Kidney epithelial cell (primary cell): ENCODE measurements at places on chromosomes 3 and 15. TPM values are rescaled to one million over a fixed set of nuclear protein-coding genes. Genes with fewer than 3 reads are reported as not detected.

TPRA1 gene
- 92.3 and 95.2 TPM in 2 replicates for total RNA-seq

CADPS gene
- total RNA-seq: 0.08 and 0.48 TPM in 2 replicates

NR2F2 gene
- total RNA-seq: 19.1 and 22.9 TPM in 2 replicates

EPHB3 gene
- total RNA-seq: 1.0 and 1.5 TPM in 2 replicates

CPEB1 gene
- total RNA-seq: 3.8 and 5.5 TPM in 2 replicates

LRRC31 gene
- total RNA-seq: not detected in 2 replicates

CD200 gene
- total RNA-seq: 19.2 and 19.3 TPM in 2 replicates

ANKRD34C gene
- total RNA-seq: not detected in 2 replicates

IQCH gene
- 3.0 and 6.3 TPM in 2 replicates for total RNA-seq

SAMMSON gene
- total RNA-seq: not detected in 2 replicates

GOLGA6L1 gene
- total RNA-seq: not detected in 2 replicates

IGDCC3 gene
- total RNA-seq: 0.13 and 0.27 TPM in 2 replicates

NOX5 gene
- 0.17 and 0.75 TPM in 2 replicates for total RNA-seq

ARHGAP31 gene
- total RNA-seq: 17.0 and 18.5 TPM in 2 replicates

ZIC4 gene
- total RNA-seq: not detected in 2 replicates

BBX gene
- total RNA-seq: 50.7 and 62.2 TPM in 2 replicates

RBPMS2 gene
- total RNA-seq: 1.4 and 1.9 TPM in 2 replicates

SLC22A13 gene
- total RNA-seq: 0.34 TPM in 1 of 2 replicates, not detected in the other

ALG3 gene
- total RNA-seq: 69.8 and 73.7 TPM in 2 replicates

GOLGA8R gene
- total RNA-seq: 0.27 and 1.0 TPM in 2 replicates

PSTPIP1 gene
- total RNA-seq: 0.89 TPM in 1 of 2 replicates, not detected in the other

POTEB gene
- total RNA-seq: not detected in 2 replicates

TRANK1 gene
- 4.2 and 7.1 TPM in 2 replicates for total RNA-seq

BFSP2 gene
- total RNA-seq: 0.96 TPM in 1 of 2 replicates, not detected in the other

ILDR1 gene
- total RNA-seq: 3.7 and 4.4 TPM in 2 replicates

TLR9 gene
- not detected in 2 replicates for total RNA-seq

TTC21A gene
- 2.3 and 6.7 TPM in 2 replicates for total RNA-seq

IREB2 gene
- total RNA-seq: 22.5 and 23.5 TPM in 2 replicates

SLC22A14 gene
- 0.58 TPM in 1 of 2 replicates, not detected in the other for total RNA-seq
